ENCODE measurements at places on chromosomes 16 and 17. TPM values are rescaled to one million over a fixed set of nuclear protein-coding genes. Genes with fewer than 3 reads are reported as not detected.

ZBTB4 gene
- total RNA-seq: 76.6 TPM

TMEM114 gene
- not detected for total RNA-seq

GRCh38 chr16:11402745-11403533, 57.7 kb downstream of the RMI2 start:
- H3K4me1 ChIP-seq: peaks cover 9% of the 10 kb centered on the region
- no peak overlapping the region for H3K27ac ChIP-seq
- no peak overlapping the region for H3K4me3 ChIP-seq
- no peak for DNase-seq
- H3K27me3 ChIP-seq: no peaks in the 10 kb centered on the region

DNA sequence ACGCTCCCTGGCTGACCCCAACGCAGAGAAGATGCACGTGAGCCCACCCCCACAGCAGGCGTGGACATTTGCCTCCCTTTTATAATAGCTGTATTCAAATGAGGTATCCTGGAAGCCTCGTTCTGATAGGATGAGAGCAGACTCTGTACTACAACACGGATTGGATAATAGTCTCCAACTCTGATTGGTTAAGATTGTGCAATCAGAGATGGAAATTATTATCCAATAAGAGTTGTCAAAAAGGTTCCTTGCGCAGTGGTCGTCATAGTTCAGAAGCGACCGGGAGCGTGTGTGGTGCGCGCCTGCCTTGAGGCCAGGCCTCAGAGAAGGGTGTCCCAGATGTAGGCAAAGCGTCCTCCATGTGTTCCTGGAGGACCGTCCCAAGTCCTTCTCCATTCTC, 104.6 kb downstream of the USP22 start:
- H3K4me3 ChIP-seq: no peak overlapping the region
- peaks cover 7% of the 10 kb centered on the region for H3K36me3 ChIP-seq
- H3K4me1 ChIP-seq: peaks cover 4% of the 10 kb centered on the region

DNA sequence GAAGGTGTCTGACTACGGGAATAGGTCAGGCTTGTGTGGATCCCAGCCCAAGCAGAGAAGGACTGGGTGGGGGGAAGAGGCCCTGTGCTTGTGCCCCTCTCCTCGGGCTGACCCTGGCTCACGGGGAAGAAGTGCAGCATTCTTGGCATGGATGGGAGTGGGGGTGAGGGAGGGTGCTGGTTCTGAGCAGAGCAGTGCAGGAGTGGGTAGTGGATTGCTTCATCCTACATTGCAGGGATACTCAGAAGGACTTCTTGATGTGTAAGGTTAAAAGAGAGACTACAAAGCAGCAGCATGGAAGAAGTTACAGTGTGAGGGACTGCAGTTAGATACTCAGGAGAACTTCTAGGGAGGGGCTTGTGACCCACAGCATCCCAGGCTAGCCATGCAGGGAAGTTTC, 2.1 kb downstream of the ARHGAP23 start:
- H3K4me1 ChIP-seq: peaks cover 44% of the 10 kb centered on the region
- H3K36me3 ChIP-seq: peaks cover 5% of the 10 kb centered on the region
- DNase-seq: no peak
- H3K27ac ChIP-seq: peak overlapping the region; percentile 69

- no peak for DNase-seq
- no peaks in the 10 kb centered on the region for H3K36me3 ChIP-seq
- no peaks in the 10 kb centered on the region for H3K27me3 ChIP-seq
- H3K4me1 ChIP-seq: peaks cover 7% of the 10 kb centered on the region
- H3K4me3 ChIP-seq: no peak overlapping the region
These were observed 74.4 kb downstream of the WSB1 start for GRCh38 chr17:27368151-27368795.

- no peak overlapping the region for H3K27ac ChIP-seq
- H3K4me3 ChIP-seq: no peak overlapping the region
- H3K27me3 ChIP-seq: no peaks in the 10 kb centered on the region
- H3K4me1 ChIP-seq: no peaks in the 10 kb centered on the region
- no peak for DNase-seq
These were observed 39.9 kb upstream of the SSTR5 start for GRCh38 chr16:1032607-1033006.

GRCh38 chr17:57354673-57355072, 98.3 kb downstream of the MSI2 start:
- H3K4me1 ChIP-seq: peaks cover 44% of the 10 kb centered on the region
- H3K36me3 ChIP-seq: peaks cover 27% of the 10 kb centered on the region
- H3K4me3 ChIP-seq: no peak overlapping the region
- DNase-seq: no peak

GRCh38 chr17:27339836-27340550, 46.1 kb downstream of the WSB1 start:
- H3K4me1 ChIP-seq: peaks cover 15% of the 10 kb centered on the region
- no peaks in the 10 kb centered on the region for H3K27me3 ChIP-seq
- peaks cover 4% of the 10 kb centered on the region for H3K36me3 ChIP-seq

GRCh38 chr17:80837711-80838110, 153.9 kb upstream of the CHMP6 start:
- no peak for DNase-seq
- no peaks in the 10 kb centered on the region for H3K27me3 ChIP-seq
- H3K4me1 ChIP-seq: peaks cover 35% of the 10 kb centered on the region
- no peak overlapping the region for H3K27ac ChIP-seq

DNA sequence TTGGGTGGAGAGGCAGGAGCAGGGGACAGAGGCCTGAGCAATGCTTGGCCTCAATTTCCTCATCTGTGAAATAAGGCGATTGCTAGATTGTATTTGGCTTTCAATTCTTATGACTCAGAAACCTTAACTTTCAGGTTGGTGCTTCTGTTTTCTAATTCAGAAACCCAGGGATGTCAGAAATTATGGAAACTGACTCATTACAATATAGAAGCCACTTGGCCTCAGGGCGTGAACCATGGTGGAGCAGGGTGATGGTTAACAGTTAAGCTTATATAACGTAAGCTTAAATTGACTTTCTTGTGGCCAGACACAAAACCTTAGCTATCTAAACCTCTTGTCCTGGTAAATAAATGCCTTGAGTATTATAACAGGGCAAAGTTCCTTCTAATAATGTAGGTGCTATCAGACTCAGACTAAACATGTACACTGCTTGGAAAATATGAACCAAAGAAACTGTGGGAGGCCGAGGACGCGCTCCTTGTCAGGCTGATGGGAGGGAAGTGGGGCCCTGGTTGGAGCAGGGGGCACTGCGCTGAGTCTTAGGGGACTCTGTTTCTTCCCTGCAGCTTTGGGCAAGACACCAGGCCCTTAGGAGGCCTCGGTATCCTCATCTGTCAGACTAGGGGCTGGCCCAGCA, 17.1 kb upstream of the SREBF1 start:
- H3K4me1 ChIP-seq: peaks cover 50% of the 10 kb centered on the region
- no peaks in the 10 kb centered on the region for H3K36me3 ChIP-seq
- H3K4me3 ChIP-seq: no peak overlapping the region

- DNase-seq: no peak
- H3K36me3 ChIP-seq: no peaks in the 10 kb centered on the region
- H3K27me3 ChIP-seq: no peaks in the 10 kb centered on the region
- peaks cover 17% of the 10 kb centered on the region for H3K4me1 ChIP-seq
- H3K27ac ChIP-seq: peak overlapping the region; percentile 83
These were observed 26.2 kb upstream of the RFFL start for GRCh38 chr17:35089586-35090296.

Data from type B pancreatic cell (in vitro differentiated cells).